Suprapubic skin (tissue), 4 donors: ENCODE measurements at places on chromosomes 11 and 22. TPM values are rescaled to one million over a fixed set of nuclear protein-coding genes. Genes with fewer than 3 reads are reported as not detected.
A peak's percentile ranks its signal among the peaks of the same experiment; 100 is the strongest.

- no peak for DNase-seq
Observed at GRCh38 chr11:130304651-130305050, 10.1 kb downstream of the ZBTB44 start.

- DNase-seq: no peak
Observed at GRCh38 chr11:71204748-71205664, 47.4 kb downstream of the SHANK2 start.

- no peak for DNase-seq
Observed at GRCh38 chr11:8826901-8827560, 84.0 kb upstream of the AKIP1 start.

- peak; percentile 74 for DNase-seq
Observed at GRCh38 chr22:32469799-32470212, 4.8 kb upstream of the FBXO7 start.

DNA sequence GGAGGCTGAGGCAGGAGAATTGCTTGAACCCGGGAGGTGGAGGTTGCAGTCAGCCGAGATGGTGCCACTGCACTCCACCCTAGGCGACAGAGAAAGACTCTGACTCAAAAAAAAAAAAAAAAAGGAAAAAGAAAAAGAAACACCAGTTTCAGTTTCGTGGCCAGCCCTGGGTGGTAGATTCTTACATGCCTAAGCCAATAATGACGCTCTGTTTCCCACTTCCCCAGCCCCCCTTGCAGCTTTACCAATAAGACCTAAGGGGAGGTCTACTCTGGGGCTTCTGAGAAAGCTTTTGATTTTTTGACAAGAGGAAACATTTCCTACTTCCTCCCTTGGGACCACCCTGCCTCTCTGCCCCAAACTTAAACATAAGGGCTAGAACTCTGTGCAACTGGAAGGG is 30.0 kb upstream of the PTPRJ start:
- no peak for DNase-seq

DNA sequence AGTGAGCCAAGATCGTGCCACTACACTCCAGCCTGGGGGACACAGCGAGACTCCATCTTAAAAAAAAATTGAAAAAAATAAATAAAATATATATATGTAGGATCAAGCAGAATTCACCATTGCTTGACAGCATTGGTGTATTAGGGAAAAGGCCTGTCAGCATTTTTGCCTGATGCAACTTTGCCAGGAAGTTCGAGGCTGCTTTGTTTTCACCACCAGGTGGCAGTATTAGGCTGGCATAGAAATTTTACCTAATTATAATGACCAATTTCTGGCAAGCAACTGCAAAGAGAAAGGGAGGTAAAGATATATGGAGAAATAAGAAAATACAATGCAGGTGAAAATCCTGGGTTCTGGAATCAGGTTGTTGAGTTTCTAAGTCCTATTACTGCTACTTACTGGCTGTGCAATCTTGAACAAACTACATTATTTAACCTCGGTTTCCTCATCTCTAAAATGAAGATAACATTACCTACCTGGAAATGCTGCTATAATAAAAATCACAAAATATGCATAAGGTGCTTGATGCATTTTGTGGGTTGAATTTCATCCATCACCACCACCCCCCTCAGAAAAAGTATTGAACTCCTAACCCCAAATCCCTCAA is 24.7 kb downstream of the LAYN start:
- DNase-seq: peak; percentile 82

DNA sequence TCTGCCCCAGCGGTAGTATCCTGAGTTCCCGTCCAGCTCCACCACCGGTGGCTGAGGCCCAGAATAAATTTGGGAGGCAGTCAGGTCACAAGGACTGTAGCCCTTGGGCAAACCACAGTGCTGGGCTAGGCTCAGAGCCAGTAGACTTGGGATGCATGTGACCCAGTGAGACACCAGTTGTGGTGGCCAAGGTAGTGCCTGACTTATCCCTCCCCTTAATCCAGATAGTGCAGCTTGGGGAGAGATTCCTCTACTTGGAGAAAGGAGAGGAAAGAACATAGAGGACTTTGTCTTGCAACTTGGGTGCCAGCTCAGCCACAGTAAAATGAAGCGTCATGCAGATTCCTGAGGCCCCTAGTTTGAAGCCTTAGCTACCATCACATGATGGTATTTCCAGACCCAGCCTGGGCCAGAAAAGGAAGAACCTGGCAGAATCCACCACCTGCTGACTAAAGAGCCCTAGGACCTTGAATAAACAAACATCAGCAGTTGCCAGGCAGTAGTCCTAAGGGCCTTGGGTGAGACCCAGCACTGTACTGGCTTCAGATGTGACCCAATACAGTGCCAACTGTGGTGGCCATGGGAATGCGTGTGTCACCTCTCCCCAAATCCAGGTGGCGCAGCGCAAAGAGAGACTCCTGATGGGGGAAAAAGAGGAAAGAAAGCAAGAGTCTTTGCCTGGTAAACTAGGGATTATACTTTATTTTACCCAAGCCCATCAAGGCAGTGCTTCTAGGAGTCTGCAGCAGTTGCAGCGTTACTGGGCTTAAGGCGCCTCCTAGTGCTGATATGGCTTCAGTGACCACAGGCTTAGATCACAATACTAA is 17.0 kb upstream of the DDX10 start:
- DNase-seq: peak; percentile 92

DNA sequence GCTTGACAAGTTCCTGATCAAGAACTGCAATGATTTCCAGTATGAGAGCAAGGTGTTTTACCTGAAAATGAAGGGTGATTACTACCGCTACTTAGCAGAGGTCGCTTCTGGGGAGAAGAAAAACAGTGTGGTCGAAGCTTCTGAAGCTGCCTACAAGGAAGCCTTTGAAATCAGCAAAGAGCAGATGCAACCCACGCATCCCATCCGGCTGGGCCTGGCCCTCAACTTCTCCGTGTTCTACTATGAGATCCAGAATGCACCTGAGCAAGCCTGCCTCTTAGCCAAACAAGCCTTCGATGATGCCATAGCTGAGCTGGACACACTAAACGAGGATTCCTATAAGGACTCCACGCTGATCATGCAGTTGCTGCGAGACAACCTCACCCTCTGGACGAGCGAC is 12.0 kb downstream of the YWHAH start:
- DNase-seq: no peak

- DNase-seq: no peak
Observed at GRCh38 chr22:46122511-46122971, 27.8 kb upstream of the PPARA start.

- no peak for DNase-seq
Observed at GRCh38 chr11:107847184-107847583, 11.4 kb downstream of the SLC35F2 start.

- no peak for DNase-seq
Observed at GRCh38 chr11:118872403-118872821, 11.3 kb upstream of the CXCR5 start.

DNA sequence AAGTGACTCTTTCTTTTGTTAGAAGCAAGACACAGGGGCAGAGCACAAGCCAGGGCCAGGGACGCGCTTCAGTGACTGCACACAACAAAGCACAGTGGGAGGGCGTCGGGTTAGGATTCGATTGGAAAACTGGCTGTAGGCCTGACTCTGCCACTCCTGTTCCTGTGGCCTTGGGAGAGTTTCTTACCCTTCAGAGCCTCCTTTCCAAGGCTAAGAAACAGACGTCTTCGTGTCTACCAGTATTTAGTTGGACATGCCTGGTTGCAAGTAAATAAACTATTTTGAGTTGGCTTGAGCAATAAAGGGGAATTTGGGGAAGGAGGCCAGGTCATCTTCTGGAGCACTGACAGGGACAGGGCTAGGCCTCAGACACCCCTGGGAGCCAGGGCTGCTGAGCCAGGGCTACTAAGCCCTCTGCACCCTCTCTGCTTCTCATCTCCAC is 549.1 kb downstream of the INSC start:
- DNase-seq: no peak

- DNase-seq: no peak
Observed at GRCh38 chr22:27431081-27431480, 370.5 kb downstream of the MN1 start.

- DNase-seq: no peak
Observed at GRCh38 chr11:70742553-70743291, 344.4 kb downstream of the CTTN start.

DNA sequence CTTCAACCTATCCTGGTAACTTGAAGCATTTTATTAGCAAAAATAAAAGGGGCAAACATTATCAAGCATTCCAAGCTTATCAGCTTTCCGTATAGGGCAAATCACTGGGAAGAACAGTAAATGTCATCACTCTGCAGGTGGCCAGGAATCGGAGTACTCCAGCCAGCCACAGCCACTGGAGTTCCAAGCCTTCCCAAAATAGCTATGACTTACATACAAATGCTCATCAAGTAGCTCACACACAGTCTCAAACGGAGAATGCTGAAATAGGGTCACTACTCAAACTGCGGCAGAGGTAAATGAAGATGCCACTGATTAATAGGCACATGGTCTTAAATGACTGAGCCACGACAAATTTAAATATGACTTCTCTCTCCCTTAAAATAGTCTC is 2.1 kb downstream of the USP28 start:
- DNase-seq: no peak

- DNase-seq: no peak
Observed at GRCh38 chr11:34284811-34285481, 72.9 kb downstream of the ABTB2 start.

DNA sequence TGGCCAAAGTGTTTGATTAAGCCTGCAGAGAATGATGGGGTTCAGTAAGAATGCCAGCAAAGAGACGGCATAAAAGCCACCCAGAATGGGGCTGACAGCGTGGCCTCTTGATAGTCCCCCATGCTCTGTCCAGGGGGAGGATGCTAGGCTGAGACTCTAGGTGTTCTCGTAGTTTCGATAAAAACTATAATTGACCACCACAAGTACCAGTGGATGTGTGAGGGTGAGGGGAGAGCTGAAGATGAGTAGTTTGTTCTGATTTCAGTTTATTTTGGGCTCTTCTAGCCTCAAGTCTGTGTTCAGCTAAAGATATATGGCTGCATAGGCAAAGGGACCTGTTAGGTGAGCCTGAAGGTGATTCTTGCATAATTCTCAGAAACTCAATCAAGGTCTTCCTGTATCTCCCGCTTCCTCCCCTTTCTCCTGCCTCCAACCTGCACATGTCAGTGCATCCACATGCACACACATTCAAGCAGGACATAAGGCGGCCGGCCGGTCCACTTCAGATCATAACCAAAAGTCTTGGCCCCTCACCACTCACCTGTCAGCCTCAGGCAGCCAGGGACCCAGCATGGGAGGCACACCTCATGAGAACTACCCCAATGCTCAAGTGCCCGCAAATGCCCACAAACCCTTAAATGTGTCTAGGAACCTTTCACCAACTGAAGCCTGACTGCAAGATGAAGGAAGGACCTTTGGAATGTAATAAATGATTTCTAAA is 31.2 kb downstream of the FLI1 start:
- no peak for DNase-seq

DNA sequence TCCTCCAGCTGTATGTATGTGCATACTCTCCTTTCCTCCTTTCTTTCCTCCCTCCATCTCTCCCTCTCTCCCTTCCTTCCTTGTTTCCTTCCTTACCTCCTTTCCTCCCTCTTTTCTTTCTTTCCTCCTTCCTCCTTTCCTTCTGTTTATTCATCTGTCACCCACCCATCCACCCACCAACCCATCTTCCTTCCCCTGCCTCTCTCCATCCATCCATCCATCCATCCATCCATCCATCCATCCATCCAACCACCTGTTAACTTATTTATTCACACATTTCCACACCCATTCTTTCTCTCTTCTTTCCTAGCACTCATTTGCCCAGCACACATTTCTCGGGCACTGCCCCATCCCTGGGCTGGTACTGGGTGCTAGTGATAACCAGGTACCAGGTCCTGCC is 443.9 kb downstream of the MIAT start:
- no peak for DNase-seq

GRCh38 chr22:44154436-44154942 is 26.2 kb upstream of the PARVG start:
- DNase-seq: no peak

DNA sequence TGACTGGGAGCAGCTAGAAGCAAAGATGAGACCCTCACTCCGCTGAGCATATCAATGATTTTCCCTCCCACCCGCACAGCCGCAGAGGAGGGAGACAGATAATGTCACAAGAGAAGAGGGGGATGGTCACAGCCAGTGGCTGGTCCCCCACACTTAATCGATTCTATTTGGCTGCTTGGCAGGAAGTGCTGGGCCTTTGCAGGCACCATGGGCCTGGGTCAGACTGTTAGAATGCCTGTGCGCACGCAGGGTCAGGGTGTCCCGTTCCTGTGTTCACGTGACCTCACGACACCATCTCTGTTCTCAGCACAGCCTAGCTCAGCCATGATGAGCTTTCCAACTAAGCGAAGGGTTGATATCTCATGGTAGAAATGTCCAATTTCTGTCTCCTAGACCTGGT is 107.0 kb downstream of the MYO18B start:
- DNase-seq: no peak

DNA sequence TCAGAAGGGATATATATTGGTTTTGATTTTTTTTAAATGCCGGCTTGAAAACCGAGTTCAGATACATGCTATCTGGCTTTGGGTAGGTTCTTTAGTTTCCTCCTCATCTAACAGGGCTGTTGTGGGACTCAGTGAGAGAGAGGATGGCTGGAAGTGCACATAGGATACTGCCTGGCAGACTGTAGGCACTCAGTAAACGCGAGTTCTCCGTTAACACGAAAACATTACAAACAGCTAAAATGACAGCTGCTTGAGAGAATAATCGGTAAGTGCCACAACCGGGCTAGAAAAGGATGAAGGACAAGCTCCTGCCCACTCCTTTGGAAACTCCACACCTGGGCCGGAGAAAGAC is 369 bp downstream of the XRRA1 start:
- no peak for DNase-seq

GRCh38 chr11:132452616-132453015 is 1079.7 kb downstream of the OPCML start:
- DNase-seq: no peak

DNA sequence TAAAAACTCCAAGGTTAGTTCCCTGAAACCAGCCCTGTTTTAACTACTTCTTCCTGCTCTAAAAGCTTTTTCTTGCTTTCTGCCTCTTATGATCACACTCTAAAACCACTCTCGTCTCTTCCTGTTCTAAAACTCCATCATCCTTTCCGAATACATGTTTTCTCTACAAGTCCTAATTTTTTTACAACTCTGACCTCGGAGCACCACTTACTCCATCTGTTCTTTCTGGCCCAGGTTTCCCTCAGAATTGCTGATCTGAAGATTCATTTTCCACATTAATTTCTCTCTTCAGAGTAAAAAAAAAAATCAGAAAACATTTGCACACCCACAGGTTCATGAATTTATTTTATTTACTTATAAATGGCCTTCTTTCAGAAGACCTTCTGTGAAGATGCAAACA is 265.7 kb upstream of the CADM1 start:
- DNase-seq: no peak

- DNase-seq: no peak
Observed at GRCh38 chr11:102186551-102187191, 76.4 kb downstream of the YAP1 start.

GRCh38 chr11:44032299-44033085 is 15.3 kb upstream of the ACCSL start:
- DNase-seq: peak; percentile 72

SHANK3 gene
- 15.9 TPM for total RNA-seq

SCGB1A1 gene
- not detected for total RNA-seq

CARNS1 gene
- total RNA-seq: 0.94 TPM

F2 gene
- not detected for total RNA-seq

FOLR2 gene
- 4.8 TPM for total RNA-seq

TRIM6 gene
- total RNA-seq: 2.0 TPM

DEUP1 gene
- total RNA-seq: not detected

SYTL2 gene
- 18.6 TPM for total RNA-seq
